ENCODE measurements at places on chromosomes 4 and X. TPM values are rescaled to one million over a fixed set of nuclear protein-coding genes. Genes with fewer than 3 reads are reported as not detected.

DNA sequence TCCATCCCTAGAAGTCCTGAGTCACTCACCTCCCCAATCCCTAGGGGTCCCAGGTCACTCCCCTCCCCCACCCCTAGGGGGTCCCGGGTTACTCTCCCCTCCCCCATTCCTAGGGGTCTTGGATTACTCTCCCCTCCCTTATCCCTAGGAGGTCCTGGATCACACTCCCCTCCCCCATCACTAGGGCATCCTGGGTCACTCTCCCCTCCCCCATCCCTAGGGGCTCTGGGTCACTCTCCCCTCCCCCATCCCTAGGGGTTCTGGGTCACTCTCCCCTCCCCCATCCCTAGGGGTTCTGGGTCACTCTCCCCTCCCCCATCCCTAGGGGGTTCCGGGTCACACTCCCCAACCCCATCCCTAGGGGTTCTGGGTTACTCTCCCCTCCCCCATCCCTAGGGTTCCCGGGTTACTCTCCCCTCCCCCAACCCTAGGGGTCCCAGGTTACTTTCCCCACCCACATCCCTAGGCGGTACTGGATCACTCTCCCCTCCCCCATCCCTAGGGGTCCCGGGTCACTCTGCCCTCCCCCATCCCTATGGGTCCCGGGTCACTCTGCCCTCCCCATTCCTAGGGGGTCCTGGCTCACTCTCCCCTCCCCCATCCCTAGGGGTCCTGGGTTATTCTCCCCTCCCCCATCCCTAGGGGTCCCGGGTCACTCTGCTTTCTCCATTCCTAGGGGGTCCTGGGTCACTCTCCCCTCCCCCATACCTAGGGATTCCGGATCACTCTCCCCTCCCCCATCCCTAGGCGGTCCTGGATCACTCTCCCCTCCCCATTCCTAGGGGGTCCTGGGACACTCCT is 2.1 kb downstream of the ASMTL start:
- no peak for DNase-seq

DNA sequence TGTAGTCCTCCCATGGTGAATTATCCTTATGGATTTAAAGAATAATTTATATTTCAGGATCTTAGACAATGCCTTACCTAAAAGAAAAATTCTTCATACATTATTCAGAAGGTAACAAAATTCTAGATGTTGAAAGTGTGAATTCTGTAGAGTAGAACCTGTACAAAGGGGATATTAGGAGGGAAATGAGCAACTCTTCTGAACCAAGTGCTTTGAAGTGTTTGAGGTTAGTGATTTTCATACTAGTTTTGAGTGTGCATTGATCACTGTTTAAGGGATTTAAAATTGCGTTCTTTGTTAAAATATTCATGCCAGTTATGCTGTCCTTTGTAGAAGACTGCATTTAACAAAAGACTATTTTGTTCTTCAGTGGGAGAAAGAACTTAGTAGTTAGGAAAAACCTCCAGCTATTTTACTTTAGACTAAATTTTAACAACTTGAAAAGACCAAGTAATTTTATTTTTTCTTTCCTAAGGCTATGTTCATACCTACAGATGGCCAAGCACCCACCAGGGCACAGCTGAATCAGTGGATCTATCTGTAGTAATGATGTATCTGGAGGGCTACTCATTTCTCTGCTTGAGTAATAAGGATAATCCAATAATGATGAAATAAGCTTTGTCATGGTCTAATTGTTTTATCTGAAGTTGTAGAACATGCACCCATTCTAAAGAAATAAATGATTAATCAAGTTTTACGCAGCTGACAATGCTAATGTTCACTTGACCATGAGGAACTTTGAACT is 134.3 kb upstream of the RPS6KA6 start:
- DNase-seq: no peak

GRCh38 chr4:189785257-189785656 is 155.4 kb upstream of the FRG1 start:
- DNase-seq: no peak

- no peak for DNase-seq
Measured at GRCh38 chr4:163171590-163171989, 4.9 kb upstream of the NAF1 start.

The CT45A3 gene
- total RNA-seq: not detected
